ENCODE measurements at places on chromosomes 5 and 9.

DNA sequence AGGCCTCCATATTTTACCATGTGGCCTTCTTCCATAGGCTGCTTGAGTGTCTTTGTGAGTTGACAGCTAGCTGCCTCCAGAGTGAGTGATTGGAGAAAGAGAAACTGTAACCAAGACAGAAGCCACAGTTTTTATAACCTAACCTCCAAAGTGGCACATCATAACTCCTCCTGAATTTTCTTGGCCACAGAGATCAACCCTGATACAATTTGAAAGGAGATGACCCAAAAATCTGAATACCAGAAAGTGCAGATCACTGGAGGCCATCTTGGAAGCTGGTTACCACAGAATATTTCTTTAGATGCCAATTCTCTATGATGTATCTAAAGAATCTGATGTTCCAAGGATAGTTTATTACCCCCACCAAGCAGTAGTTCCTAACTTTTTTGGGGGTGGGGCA is 254.3 kb upstream of the PDE4D start:
- no peak for DNase-seq

DNA sequence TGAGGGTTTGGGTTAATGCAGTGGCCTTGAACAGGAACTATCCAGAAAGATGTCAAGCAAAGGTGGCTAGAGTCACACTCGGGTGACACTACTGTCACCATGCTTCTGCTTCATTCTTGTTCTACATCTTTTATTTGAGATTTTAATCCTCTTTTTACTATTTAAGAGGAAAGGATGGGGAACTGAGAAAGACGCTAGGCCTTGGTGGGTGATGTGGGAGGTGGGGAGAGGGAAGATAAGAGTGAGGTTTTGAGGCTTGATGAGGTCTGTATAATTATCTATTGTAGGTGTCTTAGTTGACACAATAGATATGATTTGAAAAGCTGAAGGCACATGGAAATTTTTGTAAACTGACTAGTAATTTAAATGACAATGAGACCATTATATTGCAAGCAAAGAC is 3.5 kb upstream of the BASP1 start:
- DNase-seq = no peak

- no peak for DNase-seq
These were observed 52.7 kb upstream of the UBTD2 start for GRCh38 chr5:172336264-172336663.

GRCh38 chr9:114844766-114845165 is 38.9 kb upstream of the TNFSF15 start:
- no peak for DNase-seq

GRCh38 chr9:112056996-112057395 is 118.1 kb downstream of the SUSD1 start:
- no peak for DNase-seq

- DNase-seq = no peak
These were observed 49.8 kb upstream of the IER5L start for GRCh38 chr9:129227843-129228189.

Data from stimulated activated CD4-positive, alpha-beta T cell treated with anti-CD3 and anti-CD28 coated beads, Interleukin-1b, Interleukin-23, amount 100 ng/mL, for 1 hour (primary cell).